ENCODE measurements at places on chromosomes 3 and 15. TPM values are rescaled to one million over a fixed set of nuclear protein-coding genes. Genes with fewer than 3 reads are reported as not detected.

Gene ZBED2
- polyA plus RNA-seq: not detected

- peak; percentile 8 for DNase-seq
Measured at GRCh38 chr3:78728406-78729145, 1039.2 kb downstream of the ROBO1 start.

DNA sequence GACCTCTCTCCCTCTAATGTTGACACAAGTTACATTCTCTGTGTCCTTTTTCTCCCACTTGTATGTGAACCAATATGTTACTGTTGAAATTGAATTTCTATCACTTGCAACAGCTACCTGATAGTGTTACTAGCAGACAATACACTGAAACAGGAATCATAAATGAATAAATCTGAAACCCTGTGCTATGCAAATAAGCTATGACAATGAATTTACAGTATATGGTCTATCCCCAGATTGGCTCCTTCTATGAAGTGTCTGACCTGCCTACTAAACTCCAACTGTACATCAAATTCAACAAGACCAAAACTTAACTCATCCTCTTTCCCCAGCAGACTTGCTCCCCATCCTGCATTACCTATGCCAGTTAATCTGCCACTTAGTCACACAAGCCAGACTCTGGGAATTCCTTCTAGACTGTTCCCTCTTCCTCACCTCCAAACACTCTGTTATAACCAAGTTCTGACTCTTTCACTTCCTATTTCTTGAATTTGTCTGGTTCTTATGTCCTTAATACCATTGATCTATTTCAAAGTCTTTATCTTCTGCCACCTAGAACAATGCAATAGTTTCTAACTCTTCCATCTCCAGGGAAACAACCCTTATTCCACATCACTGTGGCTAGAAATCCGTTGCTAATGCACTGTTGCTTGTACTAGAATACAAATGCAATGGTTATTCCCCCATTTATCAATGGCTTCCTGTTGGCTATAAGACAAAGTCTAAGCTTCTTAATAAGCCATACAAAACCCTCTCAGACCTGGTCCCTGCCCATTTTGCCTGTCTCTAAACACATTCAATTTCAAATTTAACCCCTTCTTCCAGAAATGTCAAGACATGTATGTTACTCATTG lies 13.4 kb upstream of the ZNF639 start:
- DNase-seq: no peak

DNA sequence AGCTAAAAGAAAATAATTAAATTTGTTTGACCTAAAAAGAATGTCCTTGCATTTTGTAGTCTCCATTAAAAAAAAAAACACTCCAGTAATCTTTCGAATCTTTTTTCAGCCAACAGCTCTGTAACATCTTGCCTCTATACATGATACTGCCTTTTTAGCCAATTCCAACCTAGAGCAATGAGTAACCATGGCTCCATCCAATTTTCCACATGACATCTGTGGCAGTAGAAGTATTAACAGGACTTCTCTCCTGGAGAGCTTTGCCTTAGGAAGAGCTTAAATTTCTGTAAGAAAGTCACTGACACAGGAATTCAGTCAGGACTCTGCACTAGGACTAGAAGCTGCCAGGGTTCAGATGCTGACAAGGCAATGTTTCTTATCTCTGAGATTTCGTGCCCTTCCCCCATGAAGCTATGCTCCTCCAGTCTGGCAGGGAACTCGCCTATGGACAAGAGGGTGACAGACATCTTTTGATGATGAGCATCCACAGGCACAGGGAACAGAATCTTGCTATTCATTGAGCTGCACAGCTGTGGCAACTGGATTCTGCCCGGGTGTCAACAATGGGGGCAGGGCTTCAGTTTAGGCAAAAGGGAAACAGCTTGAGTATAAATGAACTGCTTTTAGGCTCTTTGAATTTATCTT lies 81.8 kb downstream of the ALCAM start:
- DNase-seq: peak; percentile 28

Gene CATSPER2
- polyA plus RNA-seq: 1.1 TPM

Gene KNG1
- polyA plus RNA-seq: 0.09 TPM

Gene PRSS50
- 0.60 TPM for polyA plus RNA-seq
